WERI-Rb-1 (cell line): ENCODE measurements at places on chromosomes 3 and 15.
A peak's percentile ranks its signal among the peaks of the same experiment; 100 is the strongest.

DNA sequence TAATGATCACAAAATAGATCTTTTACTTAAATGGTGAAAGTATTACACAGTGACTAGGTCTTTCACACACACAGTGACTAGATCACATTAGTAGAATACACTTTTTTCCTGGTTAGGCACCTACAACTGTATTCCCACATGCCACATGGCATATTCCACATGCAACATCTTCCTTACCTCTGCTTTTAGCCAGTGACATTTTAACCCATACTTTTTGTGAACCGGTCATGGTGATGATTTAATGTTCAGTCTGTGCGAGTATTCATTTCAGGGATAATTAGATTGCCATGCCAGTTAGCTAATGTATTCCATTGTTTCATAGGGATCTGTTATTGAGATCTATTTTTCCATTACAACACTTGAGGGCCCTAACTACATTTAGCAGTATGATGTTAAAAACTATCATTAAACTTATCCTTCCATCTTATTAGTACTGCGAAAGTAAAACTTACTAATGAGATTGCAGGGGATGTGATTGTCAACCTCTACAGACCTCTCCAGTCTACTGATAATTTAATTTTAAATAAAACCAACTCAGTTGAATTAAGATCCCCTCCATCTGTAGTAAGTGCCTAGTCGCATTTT is 28.3 kb downstream of the TSEN2 start:
- no peak for DNase-seq

DNA sequence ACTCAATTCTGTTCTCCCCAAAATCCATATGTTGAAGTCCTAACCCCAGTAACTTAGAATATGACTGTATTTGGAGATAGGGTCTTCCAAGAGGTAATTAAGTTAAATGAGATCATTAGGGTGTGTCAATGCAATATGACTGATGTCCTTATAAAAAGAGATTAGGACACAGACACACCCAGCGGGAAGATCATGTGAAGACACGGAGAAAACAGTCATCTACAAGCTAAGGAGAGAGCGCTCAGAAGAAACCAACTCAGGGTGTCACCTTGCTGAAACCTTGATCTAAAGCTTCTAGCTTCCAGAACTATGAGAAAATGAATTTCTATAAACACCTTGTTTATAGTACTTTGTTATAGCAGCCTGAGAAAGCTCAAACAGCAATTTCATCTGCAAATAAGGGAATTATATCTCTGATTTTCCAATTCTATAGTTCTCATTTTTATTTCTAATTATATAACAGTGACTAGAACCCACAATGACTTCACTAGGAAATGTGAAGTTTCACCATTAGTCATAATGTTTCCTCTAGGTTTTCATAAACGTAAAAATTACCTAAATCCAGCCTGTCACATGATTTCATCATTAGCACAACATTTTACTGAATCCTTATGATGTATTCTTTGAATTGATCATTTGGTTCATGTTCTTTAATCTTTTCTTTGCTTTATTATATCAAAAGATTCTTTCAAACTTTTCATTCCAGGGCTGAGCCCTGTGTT is 459.1 kb upstream of the MDFIC2 start:
- no peak for DNase-seq

DNA sequence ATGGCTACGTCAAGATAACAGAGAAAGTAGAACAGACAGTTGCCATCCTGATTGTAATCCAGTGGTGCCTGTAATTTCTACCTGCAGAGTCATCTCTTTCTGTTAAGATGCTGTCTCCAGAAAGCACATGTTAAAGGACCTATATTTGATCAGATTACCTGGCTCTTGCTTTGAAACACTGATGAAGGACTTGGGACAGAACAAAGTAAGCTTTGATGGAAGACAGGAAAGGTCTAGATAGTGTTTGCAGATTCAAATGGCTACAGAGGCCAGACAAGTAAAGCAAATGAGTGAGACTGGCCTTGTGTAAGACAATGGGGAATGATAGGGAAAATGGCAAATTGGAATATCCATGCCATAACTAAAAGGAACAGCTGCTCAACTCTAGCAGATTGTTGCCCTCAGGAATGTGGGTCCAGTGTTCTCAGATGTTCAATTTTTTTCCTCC is 1.8 kb upstream of the GSK3B start:
- DNase-seq: no peak

DNA sequence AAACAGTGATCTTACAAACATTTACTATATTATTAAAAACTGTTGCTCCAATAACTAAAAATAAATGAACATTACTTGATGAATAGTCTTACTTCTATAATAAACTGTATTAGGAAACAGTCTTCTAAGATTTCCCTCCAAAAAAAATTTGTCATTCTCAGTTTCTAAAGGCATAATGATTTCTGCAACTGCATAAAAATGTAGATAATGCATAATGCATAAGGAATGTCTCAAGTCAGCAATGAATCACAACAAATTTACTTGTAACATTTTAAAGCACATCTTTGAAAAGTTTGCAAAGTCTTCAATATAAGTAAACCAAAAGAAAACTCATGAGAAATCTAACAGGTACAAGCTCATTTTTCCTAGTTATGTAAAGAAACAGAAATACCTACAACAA is 113.5 kb downstream of the VPS13C start:
- no peak for DNase-seq

DNA sequence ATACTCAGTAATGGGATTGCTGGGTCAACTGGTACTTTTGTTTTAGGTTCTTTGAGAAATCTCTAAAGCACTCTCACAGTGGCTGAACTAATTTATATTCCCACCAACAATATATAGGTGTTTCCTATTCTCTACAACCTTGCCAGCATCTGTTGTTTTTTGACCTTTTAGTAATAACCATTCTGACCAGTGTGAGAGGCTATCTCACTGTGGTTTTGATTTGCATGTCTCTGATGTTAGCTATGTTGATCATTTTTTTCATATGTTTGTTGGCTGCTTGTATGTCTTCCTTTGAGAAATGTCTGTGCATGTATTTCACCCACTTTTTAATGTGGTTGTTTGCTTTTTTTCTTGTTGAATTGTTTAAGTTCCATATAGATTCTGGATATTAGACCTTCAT is 98.2 kb upstream of the DCBLD2 start:
- DNase-seq: no peak

DNA sequence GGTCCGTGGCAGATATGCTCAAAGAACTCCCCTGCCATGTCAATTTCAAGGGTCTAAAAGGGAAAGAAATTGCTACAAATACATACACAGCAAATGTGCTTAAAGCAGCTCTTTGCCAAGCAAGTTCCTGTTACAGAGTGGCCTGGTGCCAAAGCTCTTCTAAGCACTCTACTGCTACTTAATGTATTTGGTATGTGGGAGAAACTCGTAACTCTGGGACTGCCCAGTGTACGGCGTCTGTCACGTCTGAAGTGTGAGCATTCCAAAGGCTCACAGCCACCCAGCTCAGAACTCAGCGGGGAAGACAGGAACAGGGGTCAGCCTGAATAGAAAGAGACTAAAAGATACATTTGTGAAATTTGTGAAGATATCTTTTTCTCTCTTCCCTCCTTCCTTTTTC is 54.6 kb downstream of the RBMS3 start:
- no peak for DNase-seq

- no peak for DNase-seq
Observed at GRCh38 chr3:149529099-149529498, 54.6 kb downstream of the TM4SF4 start.

DNA sequence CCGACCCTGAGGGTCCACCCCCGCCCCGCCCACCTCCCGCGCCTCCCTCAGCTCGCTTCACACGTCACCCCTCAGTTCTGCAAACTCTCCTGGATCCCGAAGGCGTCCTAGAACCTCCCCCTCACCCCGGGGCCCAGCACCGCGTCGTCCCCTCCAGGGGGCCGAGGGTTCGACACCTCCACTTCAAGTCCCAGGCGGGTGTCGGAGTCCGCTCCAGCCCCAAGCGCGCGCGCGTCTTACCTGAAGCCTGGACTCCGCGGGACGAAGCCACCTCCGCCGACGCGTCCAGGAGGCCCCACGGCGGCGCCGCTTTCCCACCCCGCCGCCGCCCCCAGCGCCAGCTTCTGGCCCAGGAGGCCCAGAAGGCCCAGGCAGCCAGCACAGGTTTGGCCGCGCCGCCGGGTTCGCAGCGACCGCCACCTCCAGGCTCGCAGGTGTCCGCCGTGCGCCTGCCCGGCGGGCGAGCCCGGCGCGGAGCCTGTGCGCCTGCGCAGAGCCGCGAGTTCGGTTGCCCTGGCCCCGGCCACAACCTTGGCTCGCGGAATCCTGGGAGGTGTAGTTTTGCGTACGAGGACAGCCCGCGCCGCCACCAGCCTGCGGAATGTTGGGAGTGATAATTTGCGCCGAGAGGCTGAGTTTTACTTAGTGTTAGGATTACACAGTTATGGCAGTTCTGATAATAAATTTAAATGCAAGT is at the start of gene POMGNT2:
Gene POMGNT2, minus strand, starts transcription at position 484 of the 697 bp plus-strand sequence. CDS start 24,648 bp downstream, outside the sequence.
- DNase-seq: peak; percentile 93

- DNase-seq: no peak
Observed at GRCh38 chr3:3603351-3603750, 195.9 kb upstream of the LRRN1 start.

GRCh38 chr3:188649521-188649920 is 495.6 kb downstream of the LPP start:
- DNase-seq: no peak

- peak; percentile 12 for DNase-seq
Observed at GRCh38 chr15:53978253-53978906, at the start of gene UNC13C. UNC13C (plus strand) TSS chr15:53978441; CDS start chr15:54012904, 34,463 bp downstream.

DNA sequence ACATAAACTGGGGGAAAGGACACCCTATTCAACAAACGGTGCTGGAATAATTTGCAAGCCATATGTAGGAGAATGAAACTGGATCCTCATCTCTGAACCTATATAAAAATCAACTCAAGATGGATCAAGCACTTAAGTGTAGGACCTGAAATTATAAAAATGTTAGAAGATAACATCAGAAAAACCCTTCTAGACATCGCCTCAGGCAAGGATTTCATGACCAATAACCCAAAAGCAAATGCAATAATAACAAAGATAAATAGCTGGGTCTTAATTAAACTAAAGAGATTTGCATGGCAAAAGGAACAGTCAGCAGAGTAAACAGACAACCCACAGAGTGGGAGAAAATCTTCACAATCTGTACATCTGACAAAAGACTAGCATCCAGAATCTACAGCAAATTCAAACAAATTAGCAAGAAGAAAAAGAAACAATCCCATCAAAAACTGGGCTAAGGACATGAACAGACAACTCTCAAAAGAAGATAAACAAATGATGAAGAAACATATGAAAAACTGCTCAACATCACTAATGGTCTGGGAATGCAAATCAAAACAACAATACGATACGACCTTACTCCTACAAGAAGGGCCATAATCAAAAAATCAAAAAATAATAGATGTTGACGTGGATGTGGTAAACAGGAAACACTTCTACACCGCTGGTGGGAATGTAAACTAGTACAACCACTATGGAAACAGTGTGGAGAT is 408.7 kb downstream of the CNTN6 start:
- DNase-seq: no peak

GRCh38 chr15:68508485-68509189 is 70.2 kb upstream of the CORO2B start:
- DNase-seq: no peak

DNA sequence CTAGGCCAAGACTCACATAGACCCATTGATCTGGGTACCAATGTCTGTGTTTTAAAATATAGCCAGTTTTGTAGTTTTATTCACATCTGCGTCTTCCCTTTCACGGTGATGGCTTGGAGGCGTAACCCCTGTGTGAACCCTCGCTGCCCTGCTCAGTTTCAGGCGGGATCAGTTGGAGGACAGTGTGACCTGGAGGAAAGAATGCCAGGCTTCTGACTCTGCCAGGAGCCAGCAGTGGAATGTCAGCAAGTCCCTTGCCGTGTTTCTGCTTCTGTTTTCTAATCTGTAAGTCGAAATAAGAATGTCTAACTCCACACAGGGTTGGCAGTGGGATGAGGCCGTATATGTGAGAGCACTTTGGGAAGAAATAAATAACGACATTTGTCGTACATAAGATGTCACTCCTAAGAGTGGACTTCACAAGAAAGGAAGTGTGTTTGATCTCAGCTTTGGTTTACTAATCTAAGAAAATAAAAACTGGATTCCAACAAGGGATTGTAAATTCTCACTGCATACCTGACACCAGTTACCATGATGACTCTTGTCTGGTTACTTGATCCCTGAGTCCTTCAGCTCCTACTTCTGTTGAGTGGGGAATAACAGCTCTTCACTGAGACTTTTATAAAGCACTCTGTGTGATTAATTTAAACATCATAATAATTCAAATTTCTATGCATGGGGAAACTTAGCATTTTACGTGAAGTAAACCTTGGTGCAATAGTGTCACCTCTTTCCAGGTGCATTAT is 6.3 kb upstream of the CA12 start:
- DNase-seq: no peak
